ENCODE measurements at places on chromosomes 2 and 18.

- DNase-seq, result no peak
Observed at GRCh38 chr2:10668402-10669012, 21.3 kb downstream of the NOL10 start.

GRCh38 chr2:147860009-147860408 lies 15.2 kb downstream of the ACVR2A start:
- no peak for DNase-seq

DNA sequence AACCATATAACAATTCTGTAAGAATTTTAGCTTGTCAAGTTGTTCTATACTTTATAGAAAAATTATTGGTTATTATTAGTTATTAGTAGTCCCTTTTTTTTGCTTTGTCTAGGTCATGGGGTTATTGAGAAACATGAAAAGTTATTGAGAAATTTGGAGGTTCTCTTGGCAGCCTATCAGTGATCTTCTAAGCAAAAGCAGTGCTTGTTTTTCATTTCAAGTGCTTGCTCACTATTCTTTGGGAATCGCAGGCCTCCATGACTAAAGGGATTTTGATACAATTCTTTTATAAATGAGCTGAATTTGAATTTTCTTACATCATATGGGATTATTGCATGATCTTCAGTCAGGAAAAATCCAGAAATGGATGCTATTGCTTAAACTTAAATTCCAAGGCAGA lies 25.8 kb downstream of the PLEKHA3 start:
- no peak for DNase-seq

- DNase-seq, result no peak
Observed at GRCh38 chr2:149645391-149645790, 57.8 kb upstream of the MMADHC start.

- DNase-seq, result no peak
Observed at GRCh38 chr2:189633392-189633811, 27.9 kb upstream of the ASNSD1 start.

- DNase-seq, result no peak
Observed at GRCh38 chr2:73896362-73897239, 3.8 kb downstream of the ACTG2 start.

- no peak for DNase-seq
Observed at GRCh38 chr18:8422391-8422790, 186.8 kb upstream of the RAB12 start.

DNA sequence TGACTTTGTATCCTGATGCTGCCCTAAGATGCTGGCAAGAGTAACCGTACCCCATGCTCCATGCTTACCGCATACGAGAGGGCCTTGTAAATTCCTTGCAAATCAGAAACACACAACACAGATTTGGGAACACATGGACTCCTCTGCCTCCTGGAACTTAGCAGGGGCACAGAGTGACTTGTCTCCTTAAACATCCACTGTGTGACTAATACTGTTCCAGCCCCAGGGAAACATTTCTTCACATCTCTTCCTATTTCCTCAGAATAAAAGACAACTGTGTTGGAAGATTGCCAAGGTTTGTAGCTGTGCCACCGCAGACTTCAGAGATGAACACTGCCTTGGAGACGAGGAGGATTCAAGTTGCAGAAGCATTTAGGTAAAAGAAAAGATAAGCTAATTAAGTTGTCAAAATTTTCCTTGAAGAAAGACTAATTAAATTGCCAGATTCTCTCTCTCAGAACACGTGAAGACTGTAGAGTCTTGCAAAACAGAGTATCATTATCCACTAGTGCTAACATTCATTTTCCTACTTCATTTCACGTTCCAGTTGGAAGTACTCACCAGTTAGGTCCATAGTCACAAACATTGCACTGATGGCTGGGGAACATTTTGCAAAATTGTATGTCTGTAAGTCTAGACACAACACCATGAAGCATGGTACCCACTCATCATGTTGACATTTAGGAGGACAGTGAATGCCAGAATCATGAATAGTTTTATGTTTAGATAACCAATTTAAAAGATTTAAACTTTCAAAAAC lies 188.8 kb downstream of the TSN start:
- DNase-seq, result no peak

- no peak for DNase-seq
Observed at GRCh38 chr2:136920652-136921333, 155.4 kb downstream of the THSD7B start.

DNA sequence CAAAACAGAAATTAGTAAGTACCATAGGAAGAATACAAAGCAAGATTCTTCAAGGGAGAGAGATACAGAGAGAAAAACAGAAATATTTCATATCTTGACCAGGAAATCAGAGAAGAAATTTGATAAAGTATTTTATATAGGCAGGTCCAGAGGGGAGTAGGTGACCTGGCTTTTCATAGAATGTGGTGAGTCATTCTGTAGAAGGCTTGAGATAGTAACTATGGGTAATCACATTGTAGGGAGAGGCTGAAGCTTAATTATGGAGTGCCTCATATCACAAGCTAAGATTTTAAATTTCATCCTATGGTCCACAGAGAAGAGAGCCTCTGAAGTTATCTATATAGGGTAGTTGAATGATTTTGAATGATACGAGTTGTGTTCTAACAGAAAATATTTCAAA lies 195.0 kb upstream of the CYRIA start:
- DNase-seq, result no peak

GRCh38 chr2:23419171-23420090 lies 34.5 kb downstream of the KLHL29 start:
- no peak for DNase-seq

DNA sequence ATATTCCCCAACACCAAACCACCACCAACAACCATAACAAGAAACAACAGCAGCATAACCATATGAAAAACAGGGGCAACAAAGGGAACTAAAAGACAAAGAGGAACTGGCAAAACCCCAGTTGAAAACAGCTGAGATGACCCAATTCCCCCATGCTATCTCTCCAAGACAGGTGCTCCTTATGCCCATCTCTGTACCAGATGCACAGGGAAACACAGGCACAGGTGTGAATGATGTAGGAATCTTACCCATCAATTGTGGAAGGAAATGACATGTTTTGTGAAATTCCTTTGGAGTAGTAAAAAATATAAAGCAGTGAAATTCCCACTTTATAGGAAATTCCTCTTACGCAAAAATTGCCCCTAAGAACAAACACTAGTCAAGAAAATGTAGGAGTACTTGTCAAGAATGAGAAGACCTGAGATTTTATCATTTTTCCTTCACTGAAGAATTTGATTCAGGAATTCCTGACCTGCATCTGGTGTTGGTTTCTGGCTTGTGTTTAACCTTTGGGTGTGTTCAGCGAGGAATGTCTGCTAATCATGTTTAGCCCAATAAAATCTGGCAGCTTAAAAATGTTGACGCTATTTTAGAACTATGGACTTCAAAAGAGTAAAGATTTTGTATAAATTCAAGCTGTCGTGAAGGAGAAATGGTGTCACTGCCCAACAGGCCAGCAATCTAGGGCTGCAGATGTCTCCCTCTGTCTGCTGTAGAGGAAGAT lies 67.7 kb upstream of the ARHGAP28 start:
- no peak for DNase-seq

DNA sequence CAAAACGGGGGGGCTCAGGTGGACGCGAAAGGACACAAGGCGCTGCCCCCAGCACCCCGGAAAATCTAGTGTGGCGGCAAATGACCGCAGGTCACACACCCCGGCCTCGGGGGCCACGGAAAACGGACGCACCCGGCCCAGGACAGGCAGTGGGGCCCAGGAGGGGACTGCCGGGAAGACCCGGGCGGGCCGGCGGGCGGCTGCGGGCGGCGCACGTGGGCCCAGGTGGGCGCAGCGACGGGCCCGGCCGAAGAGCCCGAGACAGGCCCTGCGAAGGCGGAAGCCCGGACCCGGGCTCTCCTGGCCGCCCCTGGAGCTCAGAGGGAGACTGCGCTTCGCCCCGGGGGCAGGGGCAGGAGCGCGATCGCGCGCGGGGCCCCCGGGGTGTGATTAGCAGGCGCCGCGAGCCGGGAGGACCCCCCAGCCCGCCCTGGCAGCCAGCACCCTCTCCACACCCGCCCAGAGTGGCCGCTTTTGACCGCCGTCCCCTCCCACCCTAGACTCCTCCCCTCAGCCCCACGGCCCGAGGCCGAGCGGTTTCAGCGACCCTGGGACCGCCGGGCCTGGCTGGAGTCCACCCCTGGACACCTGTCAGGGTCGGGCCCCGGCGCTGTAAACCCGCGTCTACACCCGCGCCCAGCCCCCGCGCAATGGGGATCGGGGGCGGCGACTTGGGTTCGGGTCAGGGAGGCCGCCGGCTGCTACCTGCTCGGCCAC lies 773 bp downstream of the MBP start:
- no peak for DNase-seq

DNA sequence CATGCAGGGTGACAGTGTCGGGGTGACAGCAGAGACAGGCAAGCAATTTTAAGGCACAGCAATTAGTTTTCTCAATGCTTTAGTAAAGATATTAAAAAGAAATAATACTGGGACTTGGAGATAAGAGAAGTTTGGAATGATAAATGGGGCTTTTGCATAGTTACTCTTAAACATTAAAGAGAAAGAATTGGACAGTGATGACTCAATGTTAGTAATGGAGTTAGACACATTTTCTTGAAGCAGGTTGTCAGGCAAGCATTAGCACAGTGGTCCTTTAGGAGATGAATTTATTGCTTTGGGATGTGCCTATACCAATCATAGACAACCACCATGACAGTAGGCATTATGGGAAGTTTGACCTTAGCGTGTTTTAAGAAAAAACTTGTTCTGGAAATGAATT lies 228.3 kb upstream of the RAB12 start:
- DNase-seq, result no peak

GRCh38 chr2:118371515-118371914 lies 283.2 kb downstream of the INSIG2 start:
- no peak for DNase-seq

DNA sequence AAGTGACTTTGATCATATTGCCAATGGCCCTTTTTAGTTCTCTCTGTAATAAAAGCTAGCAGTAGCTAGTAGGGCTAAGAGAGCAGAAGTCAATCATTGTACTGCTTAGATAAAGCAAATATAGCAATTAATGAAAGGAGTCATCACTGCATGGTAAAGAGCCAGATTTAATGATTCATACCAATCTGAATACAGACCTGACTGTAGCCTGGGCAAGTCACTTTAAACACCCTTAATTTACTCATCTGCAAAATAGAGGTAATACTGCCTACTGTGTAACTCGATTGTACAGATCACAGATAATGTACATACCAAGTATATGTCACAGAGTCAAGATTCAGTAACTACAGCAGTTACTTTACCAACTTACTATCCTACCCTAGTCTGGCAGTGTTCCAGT lies 63.6 kb downstream of the ASXL2 start:
- no peak for DNase-seq
